ENCODE measurements at places on chromosomes 5 and 9. TPM values are rescaled to one million over a fixed set of nuclear protein-coding genes. Genes with fewer than 3 reads are reported as not detected.

DNA sequence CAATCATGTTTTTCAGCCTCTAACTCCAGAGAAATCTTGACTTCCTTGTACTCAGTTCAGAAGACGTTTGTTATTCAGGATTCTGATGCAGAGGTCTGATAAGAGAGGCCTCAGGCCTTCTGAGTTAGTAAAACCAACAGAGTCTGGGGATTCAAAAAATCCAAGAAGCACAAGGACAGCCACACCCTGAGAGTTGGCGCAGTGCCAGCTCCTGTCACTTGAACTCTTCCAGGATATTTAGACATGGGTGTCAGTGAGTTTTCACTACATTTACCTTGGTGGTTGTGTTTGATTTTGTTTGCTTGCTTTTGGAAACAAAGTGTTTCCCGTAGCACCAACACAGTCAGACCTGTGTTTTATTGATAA is 41.6 kb upstream of the PDE8B start:
- DNase-seq, result peak; percentile 66
- H3K4me3 ChIP-seq, result no peak overlapping the region
- no peaks in the 10 kb centered on the region for H3K27me3 ChIP-seq

The GMCL2 gene
- total RNA-seq, result not detected

The ZNF454 gene
- 3.1 TPM for total RNA-seq

- peaks cover 5% of the 10 kb centered on the region for H3K4me1 ChIP-seq
- no peaks in the 10 kb centered on the region for H3K27me3 ChIP-seq
- DNase-seq, result no peak
- H3K36me3 ChIP-seq, result peaks cover 14% of the 10 kb centered on the region
- H3K4me3 ChIP-seq, result no peak overlapping the region
Observed at GRCh38 chr5:76701298-76701697, 14.6 kb upstream of the F2R start.

GRCh38 chr9:126589349-126589748 is 24.4 kb upstream of the LMX1B start:
- no peaks in the 10 kb centered on the region for H3K36me3 ChIP-seq
- no peak overlapping the region for H3K4me3 ChIP-seq
- H3K27me3 ChIP-seq, result no peaks in the 10 kb centered on the region
- no peak for DNase-seq
- H3K27ac ChIP-seq, result no peak overlapping the region

The NIPSNAP3A gene
- 26.0 TPM for total RNA-seq

The UBAC1 gene
- 30.1 TPM for total RNA-seq

- no peak overlapping the region for H3K27ac ChIP-seq
- DNase-seq, result peak; percentile 16
- H3K27me3 ChIP-seq, result no peaks in the 10 kb centered on the region
- H3K4me3 ChIP-seq, result no peak overlapping the region
- H3K4me1 ChIP-seq, result no peaks in the 10 kb centered on the region
Observed at GRCh38 chr9:38233343-38233742, 159.2 kb upstream of the ALDH1B1 start.

The RASEF gene
- total RNA-seq, result 10.9 TPM

DNA sequence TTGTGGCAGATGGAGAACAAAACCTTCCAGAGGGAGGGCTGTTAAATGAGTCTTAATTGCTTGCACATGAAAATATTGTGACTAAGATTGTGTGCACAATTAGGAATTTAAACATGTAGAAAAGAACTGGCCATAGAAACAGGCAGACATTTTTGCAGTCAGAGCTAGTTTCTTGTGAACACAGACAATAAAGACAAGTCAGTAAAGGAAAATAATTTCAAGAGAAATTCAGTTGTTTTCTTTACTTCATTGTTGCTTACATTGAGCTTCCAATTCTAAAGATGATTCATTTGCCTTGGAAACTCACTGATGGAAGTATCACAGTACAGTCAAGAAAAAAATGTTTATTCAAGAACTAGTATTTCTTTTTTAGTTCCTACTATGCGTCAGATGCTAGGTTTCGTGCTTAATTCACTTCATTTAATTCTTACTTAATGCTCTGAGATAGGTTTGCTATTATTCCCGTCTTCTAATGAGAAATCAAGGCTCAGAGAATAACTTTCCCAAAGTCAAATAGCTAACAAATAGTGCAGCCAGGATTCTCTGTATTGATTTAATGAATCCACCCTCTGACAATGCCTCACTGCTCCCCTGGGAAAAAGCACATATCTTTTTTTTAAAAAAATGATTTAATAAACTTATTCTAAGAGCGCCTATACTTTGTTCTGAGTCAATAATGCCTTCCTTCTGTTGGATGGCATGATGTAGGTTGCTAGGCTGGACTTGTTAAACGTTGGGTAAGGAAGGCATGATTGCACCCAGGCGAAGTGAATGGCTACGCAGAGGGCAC is 581.4 kb downstream of the RAB3C start:
- no peaks in the 10 kb centered on the region for H3K36me3 ChIP-seq
- no peaks in the 10 kb centered on the region for H3K4me1 ChIP-seq
- no peaks in the 10 kb centered on the region for H3K27me3 ChIP-seq
- no peak for DNase-seq

DNA sequence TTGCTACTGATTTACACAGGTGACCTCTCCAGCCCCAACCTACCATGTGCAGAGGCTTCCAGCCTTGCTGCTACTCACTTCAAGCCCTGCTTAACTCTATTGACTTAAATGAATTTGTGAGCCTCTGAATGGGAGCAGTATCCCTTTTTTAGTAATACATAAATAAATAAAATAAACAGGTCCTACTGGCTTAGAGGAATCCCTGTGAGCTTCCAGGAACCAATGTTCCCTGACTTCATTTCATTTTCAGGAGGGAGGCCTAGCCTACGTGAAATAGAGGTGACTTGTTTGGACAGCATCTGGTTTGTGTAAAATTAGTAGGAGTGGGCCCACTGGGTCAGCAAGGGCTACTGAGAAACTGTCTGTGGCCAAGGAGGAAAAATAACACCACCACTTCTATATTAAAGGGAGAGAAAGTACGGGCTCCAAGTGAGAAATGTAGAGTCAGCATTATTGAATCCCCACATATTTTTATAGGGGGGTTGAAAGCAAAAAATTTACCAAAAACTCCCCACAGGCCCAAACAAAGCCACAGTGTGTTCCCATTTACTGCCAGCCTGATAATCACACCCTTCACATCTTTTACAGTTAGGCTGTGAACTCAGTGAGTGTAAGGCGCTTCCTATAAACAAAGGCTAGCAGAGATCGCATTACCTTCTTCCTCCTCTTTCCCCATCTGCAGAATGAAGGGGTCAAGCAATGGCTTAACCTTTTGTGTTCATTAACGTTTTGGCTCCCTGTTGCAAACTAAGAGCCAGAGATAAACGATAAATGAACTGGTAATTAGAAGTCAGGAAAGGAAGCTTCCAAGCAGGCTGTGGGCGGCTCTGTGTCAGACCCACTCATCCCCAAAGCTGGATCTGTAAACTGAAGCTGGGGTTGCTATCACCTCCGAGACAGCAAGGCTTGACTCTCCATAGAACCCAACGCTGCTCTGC is 138.8 kb upstream of the LIFR start:
- no peak for DNase-seq
- no peak overlapping the region for H3K4me3 ChIP-seq
- H3K27me3 ChIP-seq, result no peaks in the 10 kb centered on the region
- no peak overlapping the region for H3K27ac ChIP-seq
- H3K4me1 ChIP-seq, result peaks cover 15% of the 10 kb centered on the region

Measured in upper lobe of right lung (tissue), 1 donor.